Amniotic epithelial cell (primary cell): ENCODE measurements at places on chromosomes 2 and 18.

DNA sequence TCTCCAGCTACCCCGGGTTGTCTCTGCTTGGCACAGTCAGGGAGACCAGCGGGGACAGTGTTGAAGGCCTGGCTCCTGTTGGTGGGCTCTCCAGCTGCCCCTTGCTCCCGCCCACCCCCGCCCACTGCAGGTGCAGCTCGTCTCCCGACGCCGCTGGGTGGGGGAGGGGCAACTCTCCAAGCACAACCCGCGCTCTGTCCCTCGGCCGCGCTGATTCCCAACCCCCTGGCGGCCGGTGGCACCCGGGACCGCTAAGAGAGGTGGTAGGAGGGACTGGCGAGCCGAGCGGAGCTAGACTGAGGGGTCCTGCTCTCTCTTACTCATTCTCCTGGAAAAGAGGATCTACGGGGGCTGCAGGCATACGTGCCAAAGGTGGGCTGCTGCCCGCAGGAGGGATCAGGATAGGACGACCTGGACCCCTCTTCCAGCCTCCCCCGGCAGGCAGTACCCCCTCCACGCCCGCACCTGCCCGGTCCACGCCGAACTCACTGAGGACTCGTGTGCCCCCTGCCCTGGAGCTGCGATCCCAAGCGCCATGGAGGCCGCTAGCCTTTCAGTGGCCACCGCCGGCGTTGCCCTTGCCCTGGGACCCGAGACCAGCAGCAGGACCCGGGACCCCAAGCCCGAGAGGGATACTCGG is 44.5 kb downstream of the DDX18 start:
- no peak for DNase-seq

GRCh38 chr2:1538663-1539062 is 125.4 kb downstream of the TPO start:
- no peak for DNase-seq

GRCh38 chr2:190354003-190354690 is 10.8 kb downstream of the INPP1 start:
- no peak for DNase-seq

GRCh38 chr2:98664323-98664722 is 55.9 kb downstream of the UNC50 start:
- DNase-seq, result peak; percentile 16

- DNase-seq, result no peak
Observed at GRCh38 chr2:240933048-240933965, 27.2 kb downstream of the CROCC2 start.

- DNase-seq, result no peak
Observed at GRCh38 chr2:238848976-238849853, 1.3 kb downstream of the TWIST2 start.

DNA sequence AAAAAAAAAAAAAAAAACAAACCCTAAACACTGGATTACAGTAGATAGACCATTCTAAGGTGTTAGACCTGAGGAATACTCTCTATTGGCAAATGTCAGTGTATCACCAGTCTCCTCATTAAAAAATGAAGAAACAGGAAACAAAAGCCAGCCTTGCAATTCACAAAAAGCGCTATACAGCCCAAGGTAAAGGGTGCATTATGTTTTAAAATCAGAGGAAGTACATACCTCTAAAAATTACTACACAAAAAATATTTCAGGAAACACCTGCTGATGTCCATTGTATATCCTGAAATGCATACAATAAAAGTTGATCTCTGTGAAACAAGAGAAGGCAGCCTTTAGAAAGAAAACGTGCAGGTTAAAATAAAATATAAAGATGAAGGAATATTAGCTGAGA is 54.9 kb upstream of the TSPYL6 start:
- no peak for DNase-seq

- DNase-seq, result peak; percentile 98
Observed at GRCh38 chr2:19538411-19538963, 180.1 kb upstream of the OSR1 start.

GRCh38 chr2:209549589-209549988 is 125.7 kb downstream of the MAP2 start:
- no peak for DNase-seq

DNA sequence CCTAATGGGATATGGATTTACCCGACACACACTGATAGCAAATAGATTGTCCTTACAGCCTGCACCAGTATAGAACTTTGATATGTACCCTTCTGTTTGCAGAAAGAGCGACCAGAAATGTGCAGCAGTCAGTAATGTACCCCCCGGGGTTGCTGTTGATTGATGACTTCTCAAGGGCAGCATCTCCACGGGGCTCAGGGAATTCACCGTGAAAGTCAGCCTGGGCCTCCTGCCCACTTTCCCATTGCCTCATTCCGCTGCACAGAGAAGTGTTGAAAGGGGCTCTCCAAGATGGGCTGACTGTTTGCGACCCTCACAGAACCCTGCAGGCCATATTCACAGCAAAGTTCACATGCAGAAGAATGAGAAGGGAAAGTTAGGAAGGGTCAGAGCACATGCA is 241.3 kb downstream of the PRKCE start:
- DNase-seq, result no peak

GRCh38 chr2:143399631-143400069 is 270.4 kb downstream of the ARHGAP15 start:
- peak; percentile 9 for DNase-seq
